ENCODE measurements at places on chromosomes 1 and 21.

DNA sequence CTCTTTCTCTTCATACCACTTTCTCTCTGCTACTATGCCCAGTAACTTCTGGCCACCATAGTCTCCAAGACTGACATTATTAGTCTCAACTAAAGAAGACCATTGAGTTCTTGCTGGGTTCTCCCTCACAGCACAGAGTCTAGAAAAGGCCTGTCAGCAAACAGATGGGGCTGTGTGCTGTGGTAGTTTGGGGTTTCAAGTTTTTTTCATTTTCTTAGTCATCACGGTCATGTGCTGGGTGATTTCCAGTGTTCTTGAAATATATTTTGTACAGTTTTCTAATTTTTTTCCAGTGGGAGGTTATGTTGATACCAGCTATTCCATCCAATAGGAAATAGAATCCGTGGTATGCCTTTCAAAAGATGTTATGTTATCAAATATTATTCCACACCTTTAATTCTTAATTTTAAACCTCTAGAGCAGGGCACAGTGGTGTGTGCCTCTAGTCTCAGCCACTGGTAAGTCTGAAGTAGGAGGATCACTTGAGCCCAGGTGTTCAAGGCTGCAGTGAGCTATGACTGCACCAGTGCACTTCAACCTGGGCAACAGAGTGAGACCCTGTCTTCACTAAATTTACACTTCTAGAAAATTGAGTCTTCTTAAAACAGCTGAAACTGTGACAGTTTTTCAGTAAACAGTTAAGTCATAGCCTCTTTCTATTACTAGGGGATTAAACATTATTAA lies 8.3 kb downstream of the CFHR2 start:
- DNase-seq: no peak

DNA sequence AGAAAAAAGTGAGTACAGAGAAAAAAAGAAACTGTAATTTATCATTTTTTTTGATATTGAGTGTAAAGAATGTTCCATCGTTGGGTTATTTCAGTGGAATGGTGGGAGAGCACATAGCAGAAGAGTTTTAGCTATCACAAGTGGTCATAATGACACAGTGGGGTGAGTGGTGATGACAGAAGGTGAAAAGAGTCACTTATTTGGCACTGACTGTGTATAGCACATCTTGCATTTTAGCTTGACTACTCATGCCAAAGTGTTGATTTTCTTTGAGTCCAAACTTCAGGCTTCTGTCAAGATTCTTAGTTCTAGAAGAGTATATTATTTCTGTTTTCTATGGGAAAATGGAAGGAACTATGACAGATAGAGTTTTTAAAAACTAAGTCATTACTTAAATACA lies 261.2 kb downstream of the GRIK1 start:
- DNase-seq: no peak

- no peak for DNase-seq
These were observed 8.5 kb upstream of the FYB2 start for GRCh38 chr1:56827711-56828110.

DNA sequence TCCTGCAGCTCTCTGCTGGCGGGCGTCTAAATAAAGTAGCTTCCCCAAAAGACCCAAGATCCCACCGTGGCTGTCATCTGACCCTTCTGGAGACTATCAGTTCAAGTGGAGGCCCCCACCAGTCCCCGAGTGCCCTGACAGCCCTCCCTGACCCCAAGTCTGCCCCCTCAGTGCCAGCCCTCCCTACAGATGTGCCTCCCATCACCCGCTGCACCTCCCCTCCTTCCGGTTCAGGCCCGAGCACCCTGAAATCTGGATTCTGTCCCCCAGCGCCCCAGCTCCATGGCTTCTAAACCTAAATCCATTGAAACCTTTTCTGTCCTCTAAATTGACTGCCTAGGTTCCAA lies 595 bp downstream of the IL10RB start:
- DNase-seq: no peak

- peak; percentile 80 for DNase-seq
These were observed at the start of gene ARHGAP29 for GRCh38 chr1:94237291-94238226. TSS of gene ARHGAP29 (minus strand) at chr1:94237584. CDS start at chr1:94231611, 5,973 bp downstream.

GRCh38 chr1:32426489-32427255 lies 32.4 kb upstream of the BSDC1 start:
- no peak for DNase-seq

DNA sequence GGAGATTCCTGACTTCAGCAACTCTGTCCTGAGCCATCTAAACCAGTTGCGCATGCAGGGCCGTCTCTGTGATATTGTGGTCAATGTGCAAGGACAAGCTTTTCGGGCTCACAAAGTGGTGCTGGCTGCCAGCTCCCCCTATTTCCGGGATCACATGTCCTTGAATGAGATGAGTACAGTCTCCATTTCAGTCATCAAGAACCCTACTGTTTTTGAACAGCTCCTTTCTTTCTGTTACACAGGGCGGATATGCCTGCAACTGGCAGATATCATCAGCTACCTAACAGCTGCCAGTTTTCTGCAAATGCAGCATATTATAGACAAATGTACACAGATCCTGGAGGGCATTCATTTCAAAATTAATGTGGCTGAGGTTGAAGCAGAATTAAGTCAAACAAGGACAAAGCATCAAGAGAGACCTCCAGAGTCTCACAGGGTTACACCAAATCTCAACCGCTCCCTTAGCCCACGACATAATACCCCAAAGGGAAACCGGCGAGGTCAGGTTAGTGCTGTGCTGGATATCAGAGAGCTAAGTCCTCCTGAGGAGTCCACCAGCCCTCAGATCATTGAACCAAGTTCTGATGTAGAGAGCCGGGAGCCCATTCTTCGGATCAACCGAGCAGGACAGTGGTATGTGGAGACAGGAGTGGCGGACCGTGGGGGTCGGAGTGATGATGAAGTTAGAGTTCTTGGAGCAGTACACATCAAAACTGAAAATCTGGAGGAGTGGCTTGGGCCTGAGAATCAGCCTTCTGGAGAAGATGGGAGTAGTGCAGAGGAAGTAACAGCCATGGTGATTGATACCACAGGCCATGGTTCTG lies 2.3 kb downstream of the ZBTB37 start:
- peak; percentile 22 for DNase-seq

DNA sequence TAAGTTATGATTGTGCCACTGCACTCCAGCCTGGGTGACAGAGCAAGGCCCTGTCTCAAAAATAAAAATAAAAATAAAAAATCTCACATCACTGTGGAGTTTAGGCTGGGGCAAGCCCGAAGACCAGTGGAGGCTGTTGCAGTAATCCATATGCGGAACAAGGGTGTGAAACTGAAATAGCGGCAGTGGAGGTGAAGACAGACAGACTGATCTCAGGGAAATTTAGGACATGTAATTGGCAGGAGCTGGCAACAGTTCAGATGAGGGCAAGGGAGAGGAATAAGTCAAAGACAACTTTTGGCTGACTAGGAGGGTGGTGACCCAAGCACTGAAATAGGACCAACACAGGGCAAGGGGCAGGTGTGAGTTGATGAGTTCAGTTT lies 8.4 kb downstream of the ARMH1 start:
- no peak for DNase-seq

- DNase-seq: no peak
These were observed 192.8 kb downstream of the FCRL5 start for GRCh38 chr1:157359314-157360022.

DNA sequence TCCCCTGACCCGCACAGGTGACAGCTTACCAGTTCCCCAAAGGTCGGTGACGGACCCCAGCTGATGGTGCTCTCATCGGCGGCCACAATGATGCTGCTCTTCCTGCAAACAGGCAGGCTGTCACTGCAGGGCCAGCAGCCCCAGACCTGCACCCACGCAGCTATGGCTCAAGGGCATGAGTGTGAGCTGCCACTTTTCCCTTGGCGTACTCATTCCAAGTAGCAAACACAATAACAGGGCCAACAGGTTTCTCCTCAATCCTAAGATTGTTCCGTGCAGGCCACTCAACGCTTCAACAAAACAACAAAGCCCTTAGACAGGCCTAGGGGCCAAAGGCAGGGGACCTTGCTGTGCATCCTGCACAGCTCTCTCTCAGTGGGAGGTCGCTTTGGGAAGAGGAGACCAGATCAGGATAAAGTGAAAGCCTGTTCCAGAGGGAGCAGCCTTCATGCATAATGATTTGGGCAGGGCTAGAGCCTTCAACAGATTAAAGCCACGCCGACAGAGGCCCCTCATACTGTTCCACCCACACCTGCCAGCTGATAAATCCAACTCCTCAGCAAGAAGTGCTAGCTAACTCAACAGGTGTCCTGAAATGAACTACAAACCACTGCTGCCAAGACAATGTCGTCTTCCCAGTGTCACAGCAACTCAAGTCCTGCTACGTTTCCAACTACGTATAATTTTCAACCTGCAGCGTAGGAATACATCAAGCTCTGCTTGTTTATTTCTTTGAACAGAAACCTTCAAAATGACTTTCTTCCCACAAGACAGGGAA lies 27.2 kb downstream of the RCC2 start:
- no peak for DNase-seq

- DNase-seq: peak; percentile 15
These were observed 84.6 kb downstream of the KAZN start for GRCh38 chr1:14682941-14683621.

- DNase-seq: no peak
These were observed 148.0 kb upstream of the ZRANB2 start for GRCh38 chr1:71228742-71229365.

GRCh38 chr21:39882839-39883195 lies 15.6 kb downstream of the PCP4 start:
- no peak for DNase-seq

DNA sequence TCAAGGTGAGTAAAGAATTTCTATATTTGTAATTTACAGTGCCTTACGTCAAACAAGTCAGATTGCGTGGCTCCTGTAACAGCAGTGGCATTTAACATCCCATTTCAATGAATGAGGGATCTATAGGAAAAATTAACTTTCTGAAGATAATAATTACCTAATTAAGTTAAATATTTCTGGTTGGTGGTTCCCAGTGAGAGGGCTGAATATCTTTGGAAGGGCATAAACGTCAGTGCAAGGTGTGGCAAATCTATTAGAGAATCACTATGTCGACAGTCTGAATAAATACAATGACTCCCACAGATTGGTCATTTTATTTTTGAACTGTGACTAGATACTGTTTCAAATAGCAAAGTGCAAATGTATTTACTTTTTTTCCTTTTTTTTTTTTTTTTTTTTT lies 80.0 kb downstream of the S1PR1 start:
- DNase-seq: no peak

DNA sequence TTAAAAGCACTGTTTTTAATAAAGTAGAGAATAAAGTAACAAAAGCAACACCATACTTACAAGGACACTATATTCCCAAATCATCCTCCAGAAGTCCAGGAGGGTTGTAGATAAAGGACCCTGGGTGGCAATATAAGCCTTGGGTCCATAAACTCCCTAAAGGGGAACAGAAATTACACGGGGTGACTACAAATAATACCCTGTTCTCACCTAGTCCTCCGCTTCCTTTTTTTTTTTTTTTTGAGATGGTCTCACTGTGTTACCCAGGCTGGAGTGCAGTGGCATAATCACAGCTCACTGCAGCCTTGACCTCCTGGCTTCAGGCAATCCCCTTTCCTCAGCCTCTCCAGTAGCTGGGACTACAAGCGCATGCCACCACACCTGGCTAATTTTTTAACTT lies 13.1 kb downstream of the PTPN22 start:
- DNase-seq: no peak

- DNase-seq: no peak
These were observed 99.2 kb downstream of the PLPPR4 start for GRCh38 chr1:99363531-99363930.

GRCh38 chr1:2001773-2002411 lies 1.7 kb downstream of the CFAP74 start:
- DNase-seq: no peak

DNA sequence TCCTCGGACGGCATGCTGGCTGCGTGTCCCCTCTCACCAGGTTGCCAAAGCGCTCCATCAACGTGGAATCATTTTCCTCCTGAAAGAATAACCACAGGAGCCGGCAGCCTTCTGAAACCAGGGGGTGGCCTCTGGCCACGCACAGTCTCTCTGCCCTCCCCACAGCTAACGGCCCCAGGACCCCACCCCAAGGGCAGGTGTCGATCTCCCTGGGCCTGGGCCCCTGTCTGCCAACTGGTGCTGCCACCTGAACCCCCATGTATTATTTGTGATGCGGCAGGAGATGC lies 46.1 kb downstream of the KCNAB2 start:
- no peak for DNase-seq

- no peak for DNase-seq
These were observed 39.9 kb downstream of the RGL1 start for GRCh38 chr1:183844806-183845205.

GRCh38 chr1:246691622-246692495 lies 32.4 kb upstream of the SCCPDH start:
- DNase-seq: no peak

GRCh38 chr1:162661336-162661735 lies 29.1 kb downstream of the DDR2 start:
- no peak for DNase-seq

- no peak for DNase-seq
These were observed 76.4 kb upstream of the DSCAM start for GRCh38 chr21:40923407-40923806.

DNA sequence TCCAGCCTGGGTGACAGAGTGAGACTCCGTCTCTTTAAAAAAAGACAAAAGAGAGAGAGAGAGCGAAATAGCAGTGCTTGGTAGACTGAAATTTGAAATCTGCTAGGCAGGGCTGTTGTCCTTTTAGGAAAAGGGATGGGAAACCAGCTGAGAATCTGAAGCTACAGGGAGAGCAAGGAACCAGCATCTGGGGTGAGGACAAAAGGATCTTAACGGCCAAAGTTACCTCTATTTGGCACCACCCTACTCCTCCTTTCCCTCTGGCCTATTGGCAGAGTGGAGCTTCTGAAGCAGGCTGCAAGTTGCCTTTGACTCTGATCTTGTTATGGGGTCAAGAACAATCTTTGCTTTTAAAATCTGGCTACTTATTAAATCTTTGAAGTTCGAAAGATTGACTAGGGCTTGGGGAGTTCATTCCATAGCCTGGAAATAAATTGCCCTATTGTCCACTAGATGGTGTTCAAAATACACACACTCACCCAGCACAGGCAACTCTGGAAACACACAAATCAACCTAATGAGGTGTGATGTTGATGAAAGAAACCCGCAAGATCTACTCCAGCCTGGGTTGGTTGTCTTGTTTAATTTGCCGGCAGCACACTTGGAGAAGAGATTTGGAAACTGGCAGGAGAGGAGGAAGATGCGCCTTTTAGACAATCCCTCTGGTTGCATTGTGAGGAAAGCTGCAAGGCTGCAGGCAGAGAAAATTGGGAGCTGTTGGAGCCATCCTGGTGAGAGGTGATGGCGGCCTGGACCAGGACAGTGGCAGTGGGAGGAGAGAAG lies 16.5 kb upstream of the PARP1 start:
- no peak for DNase-seq

GRCh38 chr1:150558761-150559655 lies 9.8 kb downstream of the ADAMTSL4 start:
- no peak for DNase-seq

- DNase-seq: no peak
These were observed 15.1 kb downstream of the IFNAR1 start for GRCh38 chr21:33339918-33340317.

DNA sequence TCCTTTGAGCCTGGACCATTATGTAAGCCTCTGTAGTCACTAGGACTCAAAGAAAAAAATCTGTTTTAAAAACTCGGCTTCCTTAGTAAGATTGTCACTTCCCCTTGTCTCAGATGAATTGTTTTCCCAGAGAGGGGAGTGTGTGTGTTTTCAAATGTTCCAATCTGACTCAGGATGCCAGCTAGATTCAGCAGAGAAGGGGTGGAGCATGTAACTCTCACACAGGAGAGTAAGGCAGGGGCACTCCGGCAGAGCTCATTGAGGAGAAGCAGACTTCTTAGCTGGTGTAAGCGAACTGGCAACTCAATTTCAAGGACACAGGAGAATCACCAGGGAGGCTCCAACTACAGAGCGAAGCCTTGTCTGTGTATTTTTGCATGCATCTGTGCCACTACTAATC lies 623.2 kb downstream of the LMO4 start:
- DNase-seq: no peak

GRCh38 chr1:211900441-211900840 lies 69.9 kb upstream of the LPGAT1 start:
- no peak for DNase-seq

All from mucosa of gallbladder (tissue), 1 donor.